Esophagus (tissue), 2 donors: ENCODE measurements at places on chromosomes 6 and 20. TPM values are rescaled to one million over a fixed set of nuclear protein-coding genes. Genes with fewer than 3 reads are reported as not detected.

Gene MUCL3
- polyA plus RNA-seq, result 5.2 TPM

Gene CCM2L
- 1.8 TPM for polyA plus RNA-seq

Gene RFX6
- polyA plus RNA-seq, result 0.01 TPM

Gene EYA2
- polyA plus RNA-seq, result 23.6 TPM

Gene MYCT1
- polyA plus RNA-seq, result 1.5 TPM

Gene NR2E1
- 0.06 TPM for polyA plus RNA-seq

Gene RPP40
- 15.3 TPM for polyA plus RNA-seq

Gene ANKEF1
- 1.2 TPM for polyA plus RNA-seq
